ENCODE measurements at places on chromosomes 16 and 17.
A peak's percentile ranks its signal among the peaks of the same experiment; 100 is the strongest.

DNA sequence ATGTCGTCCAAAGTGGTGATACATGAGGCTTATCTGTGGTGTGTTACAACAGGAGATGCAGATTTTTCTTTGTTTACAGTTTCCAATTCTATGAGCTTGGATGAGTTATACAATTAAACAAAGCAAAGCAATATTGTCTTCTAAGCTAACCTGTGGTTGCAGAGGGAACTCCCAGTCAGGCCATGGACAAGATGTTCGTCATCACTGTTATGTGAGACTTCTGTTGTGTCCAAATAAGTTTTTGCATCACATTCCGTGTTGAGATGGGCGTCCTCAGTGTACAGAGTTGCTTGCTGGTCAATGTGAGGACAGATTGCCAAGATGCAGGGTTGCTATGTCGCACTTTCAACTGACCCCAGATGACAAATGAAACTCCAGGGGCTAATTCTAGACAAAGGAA is 189.3 kb downstream of the IRF8 start:
- DNase-seq = no peak

DNA sequence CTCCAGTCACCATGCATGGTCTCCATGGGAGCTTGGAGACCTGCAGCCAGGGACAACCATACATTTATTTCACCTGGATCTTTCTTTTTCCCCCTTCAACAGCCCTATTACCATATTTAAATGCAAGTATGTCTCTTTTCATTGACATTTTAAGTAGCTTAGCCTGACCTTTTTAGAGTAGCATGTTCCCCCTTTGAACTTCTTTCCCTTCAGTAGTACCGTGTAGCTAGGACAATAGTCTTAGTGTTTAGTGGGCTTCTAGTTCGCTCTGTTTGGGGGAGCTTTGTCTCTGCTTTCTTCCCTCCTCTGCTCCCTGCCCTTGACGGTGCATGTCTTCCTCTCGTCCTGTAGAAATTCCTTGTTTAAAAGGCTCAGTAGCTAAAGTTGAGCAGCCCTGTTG is 94.6 kb downstream of the CCDC182 start:
- no peak for DNase-seq

DNA sequence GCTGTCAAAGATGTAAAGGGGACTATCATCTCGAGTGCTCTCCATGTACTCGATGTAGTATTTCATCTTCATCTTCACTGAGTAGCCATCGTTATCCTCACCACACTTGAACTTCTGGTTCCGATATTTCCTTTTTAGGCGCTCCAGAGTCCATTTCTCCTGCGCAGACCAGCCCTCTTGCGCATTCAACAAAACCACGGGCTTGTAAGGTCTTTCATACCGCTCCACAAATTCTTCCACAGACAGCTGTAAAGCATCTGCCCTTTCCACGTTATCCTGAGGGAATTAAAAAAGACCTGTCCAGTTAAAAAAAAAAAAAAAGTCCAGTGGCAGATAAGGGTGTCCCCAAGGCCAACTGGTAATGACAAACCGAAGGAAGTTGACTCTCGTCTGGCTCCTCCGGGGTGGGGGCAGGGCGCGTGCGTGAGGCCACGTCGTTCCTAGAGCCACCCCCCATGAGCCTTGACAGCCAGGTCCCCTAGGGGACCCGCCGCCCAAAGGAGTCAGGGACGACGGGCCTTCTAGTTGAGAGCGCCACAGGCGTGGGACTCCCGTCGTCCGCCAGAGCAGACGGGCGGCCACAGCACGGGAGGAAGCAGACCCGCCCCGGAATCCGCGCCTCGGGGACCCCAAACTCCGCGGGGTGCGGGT is 701 bp downstream of the JMJD6 start:
- DNase-seq = peak; percentile 81

- peak; percentile 79 for DNase-seq
Observed at GRCh38 chr16:85396879-85397871, 215.9 kb upstream of the GSE1 start.

GRCh38 chr17:9021992-9022572 is 772 bp downstream of the NTN1 start:
- DNase-seq = peak; percentile 63

GRCh38 chr17:50036455-50037261 is 19.3 kb upstream of the ITGA3 start:
- DNase-seq = peak; percentile 44

DNA sequence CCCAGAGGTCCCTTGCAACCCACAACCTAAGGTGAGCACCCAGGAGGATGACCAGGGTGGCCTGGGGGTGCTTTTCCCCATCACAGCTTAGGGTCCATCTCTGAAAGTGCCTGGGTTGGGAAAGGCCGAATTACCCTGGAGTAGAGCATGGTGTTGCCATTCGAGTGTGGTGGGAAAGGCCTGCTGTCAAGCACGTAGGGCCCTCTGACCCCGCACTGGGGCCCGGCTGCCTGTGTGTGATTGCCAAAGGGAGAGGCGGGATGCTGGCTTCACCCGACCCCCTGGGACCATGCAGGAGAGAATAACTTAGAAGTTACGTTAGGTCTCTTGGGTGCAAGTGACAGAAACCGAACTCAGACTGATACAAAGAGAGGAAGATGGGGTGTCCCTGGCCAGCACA is 27.7 kb upstream of the NDRG4 start:
- no peak for DNase-seq

GRCh38 chr17:30372755-30373154 is 6.0 kb upstream of the CPD start:
- DNase-seq = no peak

DNA sequence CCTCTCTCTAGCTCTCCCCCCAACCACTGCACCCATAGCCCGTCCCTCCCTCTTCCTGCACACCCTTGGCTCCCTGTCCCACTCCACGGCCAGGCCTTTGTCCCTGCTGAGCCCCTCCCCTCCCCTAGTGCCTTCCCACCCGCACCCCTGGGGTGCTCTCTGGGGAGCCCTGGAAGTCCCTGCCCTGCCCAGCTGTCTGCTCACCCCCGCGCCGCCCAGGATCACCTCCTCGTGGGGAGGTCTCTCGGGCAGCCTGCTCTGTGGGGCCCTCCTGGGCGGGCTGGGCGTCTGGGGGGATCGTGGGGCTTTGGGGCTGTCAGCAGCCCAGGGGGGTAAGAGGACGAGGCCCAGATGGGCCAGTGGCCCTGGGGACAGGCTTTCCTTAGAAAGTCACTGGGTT is 18.1 kb downstream of the CACNA1H start:
- no peak for DNase-seq

DNA sequence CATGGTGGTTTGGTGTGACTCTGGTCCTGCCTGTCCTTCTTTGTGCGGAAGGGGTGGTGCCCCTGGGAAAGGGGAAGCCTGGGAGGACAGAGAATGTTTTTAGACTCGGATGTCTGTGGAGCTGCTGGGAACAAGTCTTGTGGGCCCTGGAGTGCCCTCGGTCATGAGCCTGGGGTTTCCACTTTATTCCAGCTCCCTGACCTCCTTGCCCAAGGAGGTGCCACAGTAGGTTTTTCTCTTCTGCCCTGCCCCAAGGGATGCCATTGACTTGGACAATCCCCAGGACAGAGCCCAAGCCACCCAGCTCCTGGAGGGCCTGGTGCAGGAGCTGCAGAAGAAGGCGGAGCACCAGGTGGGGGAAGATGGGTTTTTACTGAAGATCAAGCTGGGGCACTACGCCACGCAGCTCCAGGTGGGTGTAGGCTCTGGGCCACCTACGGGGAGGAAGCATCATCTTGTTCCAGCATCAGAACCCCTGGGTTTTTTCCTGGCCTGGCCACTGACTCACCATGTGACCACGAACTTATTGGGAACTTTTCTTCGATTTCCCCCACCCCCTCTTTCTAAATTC is 1.4 kb downstream of the STAT5A start:
- no peak for DNase-seq

- DNase-seq = no peak
Observed at GRCh38 chr17:81222620-81222905, 202 bp downstream of the CEP131 start.

GRCh38 chr16:74321356-74321755 is 24.7 kb downstream of the PSMD7 start:
- no peak for DNase-seq

- DNase-seq = no peak
Observed at GRCh38 chr17:80772906-80773242, 218.8 kb upstream of the CHMP6 start.

DNA sequence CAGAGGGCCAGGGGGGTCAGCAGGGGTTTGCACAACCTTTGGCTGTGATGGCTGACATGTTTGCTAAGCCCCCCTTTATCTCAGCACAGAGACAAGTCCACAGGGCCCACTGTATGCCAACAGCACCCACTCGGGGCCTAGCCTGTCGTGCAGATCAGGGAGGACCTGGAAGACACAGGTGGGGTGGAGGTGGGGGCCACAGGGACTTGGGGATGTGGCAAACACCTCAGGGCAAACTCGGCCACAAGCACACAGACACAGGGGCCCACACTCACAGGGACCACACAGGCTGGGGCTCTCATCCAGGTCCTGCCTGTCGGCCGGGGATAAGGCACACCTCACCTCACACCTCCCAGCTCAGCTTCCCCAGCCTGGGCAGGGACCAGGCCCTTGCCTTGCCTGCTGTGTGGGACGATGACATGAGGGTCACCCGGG is 87.9 kb downstream of the C16orf78 start:
- DNase-seq = no peak

DNA sequence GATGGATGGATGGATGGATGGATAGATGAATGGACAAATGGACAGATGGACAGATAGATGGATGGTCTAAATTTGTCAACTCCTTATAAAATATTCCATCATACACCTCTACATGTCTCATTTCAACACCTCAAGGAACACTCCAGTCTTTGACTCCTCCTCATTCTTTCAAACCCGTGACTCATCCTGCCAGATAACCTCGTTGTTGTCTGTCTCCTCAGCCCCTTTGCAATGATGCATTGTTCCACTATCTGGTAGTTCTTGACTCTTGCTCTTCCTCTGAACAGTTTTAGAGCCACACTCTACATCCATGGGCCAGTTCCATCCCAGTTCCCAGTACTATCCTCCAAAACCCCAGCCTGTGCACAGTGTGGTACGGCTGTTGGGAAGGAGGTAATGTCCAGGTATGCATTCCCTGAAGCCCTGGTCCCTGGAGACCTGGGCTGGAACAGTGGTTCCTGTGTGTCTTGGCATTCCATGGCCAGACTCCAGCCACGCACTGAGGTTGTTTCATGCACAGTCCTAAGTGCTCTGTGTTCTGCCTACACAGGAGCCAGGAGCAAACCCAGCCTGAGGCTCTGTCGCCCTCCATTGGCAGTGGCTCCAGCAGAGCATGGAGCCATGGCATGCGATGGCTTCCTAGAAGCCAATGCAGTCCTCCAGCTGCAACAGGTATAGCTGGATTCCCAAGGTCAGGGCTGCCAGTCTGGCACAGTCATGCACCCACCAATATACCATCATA is 105.7 kb downstream of the C17orf67 start:
- no peak for DNase-seq

DNA sequence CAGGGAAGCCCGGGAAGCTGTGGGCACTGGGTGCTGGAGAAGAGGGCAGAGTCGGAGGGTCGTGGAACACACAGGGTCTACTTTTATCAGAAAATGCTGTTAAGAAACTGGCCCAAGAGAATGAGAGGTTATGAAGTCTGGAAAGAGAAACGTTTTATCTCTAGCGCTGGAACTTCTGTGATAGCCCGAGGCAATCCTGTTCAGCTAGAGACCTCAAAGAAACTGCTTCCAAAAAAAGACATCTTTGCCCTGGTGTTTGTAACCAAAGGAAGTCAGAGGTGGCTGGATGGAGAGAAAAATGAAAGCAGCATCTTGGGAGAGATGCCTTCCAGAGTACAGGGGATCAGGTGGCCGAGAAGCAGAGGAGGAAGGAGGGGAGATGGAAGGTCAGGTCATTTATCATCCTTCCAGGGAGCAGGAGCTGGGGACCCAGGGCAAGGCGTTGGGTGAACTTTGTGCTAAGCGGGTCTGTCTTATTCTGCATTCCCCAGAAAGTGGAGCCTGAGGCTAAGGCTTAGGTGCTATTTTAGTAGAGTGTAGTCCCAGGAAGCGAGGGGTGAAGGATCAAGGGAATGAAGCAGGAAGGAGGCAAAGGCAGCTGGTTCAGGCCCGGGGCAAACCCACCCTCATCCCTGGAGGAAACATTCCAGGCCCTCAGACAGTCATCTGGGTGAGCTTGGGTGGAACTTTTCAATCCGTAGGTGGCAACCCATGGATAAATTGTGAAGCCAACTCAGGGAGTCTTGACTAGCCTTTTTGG is 66.5 kb downstream of the MGAT5B start:
- DNase-seq = no peak

DNA sequence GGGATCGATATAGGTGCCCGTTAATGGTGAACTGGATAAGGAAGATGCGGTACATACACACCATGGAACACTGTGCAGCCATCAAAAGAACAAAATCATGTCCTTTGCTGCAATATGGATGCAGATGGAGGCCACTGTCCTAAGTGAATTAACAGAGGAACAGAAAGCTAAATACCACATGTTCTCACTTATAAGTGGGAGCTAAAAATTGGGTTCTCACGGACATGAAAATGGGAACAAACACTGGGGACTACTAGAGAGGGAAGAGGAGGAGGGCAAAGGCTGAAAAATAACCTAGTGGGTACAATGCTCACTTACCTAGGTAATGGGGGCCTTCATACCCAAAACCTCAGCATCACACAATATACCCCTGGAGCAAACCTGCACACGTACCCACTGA is 302.6 kb downstream of the XYLT1 start:
- DNase-seq = no peak

DNA sequence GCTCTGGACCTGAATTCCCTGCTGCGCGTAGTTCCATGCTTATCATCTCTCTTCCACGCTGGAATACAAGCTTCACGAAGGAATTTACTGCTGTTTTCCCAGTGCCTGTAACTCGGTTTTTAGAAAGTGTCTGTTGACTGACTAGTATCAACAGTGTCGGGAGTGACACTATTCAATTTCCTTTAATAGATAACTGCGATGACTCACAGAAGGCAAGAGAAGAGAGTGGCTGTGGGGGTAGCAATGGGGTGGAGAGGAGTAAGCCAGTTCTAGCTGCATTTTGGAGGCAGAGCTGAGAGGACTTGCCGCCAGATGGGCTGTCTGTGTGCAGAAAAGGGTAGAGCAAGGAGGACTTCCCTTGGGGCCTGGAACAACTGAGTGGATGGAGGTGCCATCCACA is 25.2 kb downstream of the B4GALNT2 start:
- DNase-seq = peak; percentile 57

DNA sequence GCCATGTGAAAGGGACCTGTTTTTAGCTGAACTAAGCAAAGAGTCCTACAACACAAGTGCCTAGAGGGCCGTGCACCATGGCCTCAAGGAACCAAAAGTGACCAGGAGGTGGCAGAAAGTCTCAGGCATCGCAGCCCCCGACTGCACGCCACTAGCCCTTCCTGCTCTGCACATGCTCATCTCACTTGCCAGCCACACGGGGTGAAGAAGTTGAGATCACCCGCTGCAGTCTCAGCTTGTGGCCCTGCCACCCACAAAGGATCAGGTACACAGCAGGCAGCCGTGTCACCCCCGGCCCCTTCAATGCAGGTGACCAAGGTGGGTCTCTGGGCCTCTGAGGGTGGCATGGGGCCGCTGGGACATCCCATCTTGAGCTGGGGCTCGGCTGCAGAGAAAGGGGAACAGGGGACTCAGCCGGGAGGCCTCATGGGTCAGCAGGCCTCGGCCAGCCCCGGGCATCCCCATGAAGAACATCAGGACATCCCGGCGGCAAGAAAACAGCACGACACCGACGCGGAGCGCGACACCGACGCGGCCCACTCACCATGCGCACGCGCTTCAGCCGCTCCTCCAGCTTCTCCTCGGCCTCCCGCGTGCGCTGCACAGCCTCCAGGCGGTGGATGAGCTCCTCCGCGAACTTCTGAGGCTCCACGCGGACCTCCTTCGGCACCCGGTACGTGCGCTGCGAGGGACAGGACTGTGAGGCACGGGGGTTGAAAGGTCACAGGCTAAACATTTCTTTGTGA is 21.0 kb downstream of the PDIA2 start:
- no peak for DNase-seq
